ENCODE measurements at places on chromosomes 1 and 21.
A peak's percentile ranks its signal among the peaks of the same experiment; 100 is the strongest.

DNA sequence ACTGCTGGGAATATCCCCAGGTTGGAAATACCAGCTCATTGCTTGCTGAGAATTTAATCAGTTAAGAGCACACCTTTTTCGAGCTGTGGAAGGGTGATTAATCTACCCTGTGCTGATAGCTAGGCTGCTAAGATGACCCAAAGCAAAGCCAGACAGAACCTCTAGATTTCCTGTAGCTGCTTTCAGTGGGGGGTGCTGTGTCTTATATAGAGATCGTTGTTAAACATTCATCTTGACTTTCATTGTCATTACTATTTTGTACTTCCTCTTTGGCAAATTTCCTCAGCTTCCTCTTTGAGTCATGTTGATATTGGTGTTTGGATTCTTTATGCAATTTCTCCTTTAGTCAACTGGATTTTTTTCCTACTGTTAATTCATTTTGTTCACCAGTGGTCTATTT, 155.3 kb downstream of the DISC1 start:
- DNase-seq = no peak

DNA sequence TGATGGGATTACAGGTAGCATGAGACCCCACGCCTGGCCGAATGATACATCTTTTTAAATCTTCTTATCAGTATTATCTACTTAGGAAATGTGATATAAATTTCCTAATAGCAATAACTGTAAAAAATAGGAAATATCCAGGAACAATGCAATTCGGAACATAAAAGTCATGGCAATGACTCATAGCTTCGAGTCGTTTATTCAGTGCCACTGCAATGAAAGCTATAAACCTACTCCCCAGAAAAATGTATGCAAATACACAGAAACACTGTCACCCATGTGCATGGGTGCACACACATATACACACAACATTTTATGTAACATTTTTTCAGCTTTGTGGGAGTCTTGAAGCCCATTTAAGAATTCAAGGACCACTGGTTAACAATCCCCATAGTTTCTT, 194.6 kb downstream of the PATJ start:
- DNase-seq = no peak

DNA sequence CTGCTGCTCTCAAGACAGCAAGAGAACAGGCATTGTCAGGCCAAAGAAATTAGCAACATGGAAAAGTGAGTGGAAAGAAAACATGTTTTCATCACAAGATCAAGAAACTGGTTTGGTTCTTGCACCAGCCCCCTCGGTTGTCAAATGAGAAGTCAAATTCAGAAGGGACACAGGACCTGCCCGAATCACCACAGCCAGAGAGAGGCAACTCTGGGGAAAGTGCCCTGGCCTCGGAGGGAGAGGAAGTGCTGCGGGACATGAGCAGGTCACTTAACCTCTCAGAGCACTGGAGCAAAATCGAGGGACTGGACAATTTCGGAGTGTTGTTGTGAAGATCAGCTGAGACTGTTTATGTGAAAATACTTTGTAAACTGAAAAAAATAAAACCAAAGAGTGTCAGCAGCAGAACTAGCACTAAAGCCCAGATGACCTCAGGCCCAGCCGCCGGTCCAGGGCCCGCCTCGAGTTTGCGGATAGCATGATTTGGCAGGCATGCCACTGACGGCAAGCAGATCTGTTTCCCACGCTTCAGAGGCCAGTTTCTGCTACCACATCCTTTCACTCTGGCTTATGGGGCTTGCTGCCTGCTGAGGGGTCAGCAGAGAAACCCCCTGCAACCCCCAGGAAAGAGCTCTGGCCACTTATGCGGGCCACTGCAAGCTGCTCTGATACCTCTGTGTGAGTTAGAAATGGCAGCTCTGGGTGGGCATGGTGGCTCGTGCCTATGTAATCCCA, 32.1 kb downstream of the CD247 start:
- no peak for DNase-seq

- no peak for DNase-seq
Observed at GRCh38 chr1:113210248-113210647, 137.2 kb downstream of the LRIG2 start.

GRCh38 chr1:39936724-39937491, 18.0 kb upstream of the MFSD2A start:
- DNase-seq = peak; percentile 37

DNA sequence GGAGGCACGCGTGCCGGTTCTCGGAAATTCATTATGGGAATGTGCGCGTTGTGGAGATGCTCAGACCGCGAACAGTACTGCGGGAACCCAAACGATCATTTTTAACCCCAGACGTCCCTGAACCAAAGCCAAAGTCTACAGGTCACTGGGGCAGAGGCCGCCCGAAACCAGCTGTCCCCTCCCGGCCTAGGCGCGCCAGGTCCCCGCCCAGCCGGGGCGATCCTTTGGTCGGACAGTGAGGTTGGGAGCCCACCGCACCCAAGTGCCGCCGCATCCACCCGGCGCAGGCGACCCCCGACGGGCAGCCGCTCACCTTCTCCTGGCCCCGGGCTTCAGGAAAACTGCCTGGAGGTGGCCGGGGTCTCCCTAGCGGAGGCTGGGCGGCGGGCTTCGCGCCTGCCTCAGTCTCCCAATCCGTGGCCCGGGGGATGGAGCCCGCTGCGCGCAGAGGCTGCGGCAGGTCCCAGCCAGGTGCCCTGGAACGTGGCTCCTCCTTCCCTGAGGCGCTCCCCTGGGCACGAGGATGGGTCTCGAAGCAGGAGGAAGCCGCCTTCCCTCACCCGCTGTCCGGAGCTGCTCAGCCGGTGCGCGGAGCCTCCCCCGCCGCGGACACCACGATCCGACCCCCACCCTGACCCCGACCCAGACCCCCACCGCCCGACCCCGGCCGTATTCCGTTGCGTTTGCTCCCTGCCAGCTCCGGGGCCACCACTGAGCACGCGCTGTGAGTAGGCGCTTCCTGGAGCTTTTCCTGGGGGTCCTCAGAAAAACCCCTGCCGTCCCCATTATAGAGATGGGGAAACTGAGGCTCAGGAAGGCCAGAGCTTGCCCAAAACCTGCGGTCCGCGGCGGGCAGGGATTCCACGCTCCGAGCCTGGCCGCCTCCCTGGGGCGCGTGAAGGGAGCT, 8.1 kb upstream of the SLX9 start:
- DNase-seq = no peak

DNA sequence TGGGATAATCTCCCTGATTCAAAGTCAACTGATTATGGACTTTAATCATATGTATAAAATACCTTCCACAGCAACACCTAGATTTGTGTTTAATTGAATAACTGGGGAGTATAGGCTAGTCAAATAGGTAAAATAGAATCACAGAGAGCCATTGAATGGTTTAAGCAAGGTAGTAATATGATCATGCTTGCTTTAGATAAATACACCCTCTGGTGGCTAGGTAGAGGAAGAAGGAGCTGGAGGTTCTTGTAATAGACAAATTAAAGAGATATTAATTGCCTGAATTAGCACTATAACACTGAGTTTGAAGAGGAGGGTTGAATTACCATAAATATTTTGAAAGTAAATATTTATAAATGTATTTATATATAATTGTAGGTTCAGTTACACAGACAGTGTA, 40.3 kb downstream of the DIRAS3 start:
- no peak for DNase-seq

DNA sequence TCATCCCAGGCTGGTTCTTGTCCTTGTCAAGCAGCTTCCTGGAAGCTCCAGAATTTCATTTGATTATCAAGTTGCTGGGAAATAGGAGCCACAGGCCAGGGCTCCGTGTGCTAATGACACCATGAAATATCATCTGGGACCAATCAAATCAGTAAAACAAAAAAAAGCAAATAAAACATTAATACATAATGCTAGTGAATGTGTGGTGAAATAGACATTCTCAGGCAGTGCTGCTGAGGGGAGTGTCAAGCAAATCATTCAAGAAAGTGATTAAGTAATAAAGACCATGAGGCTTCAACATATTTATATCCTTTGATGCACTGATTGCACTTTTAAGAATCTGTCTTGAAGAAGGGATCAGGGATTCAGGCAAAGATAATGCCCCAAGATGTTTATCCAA, 213.7 kb downstream of the MATN1 start:
- DNase-seq = no peak

- DNase-seq = no peak
Observed at GRCh38 chr21:29514652-29515247, 216.0 kb downstream of the BACH1 start.

DNA sequence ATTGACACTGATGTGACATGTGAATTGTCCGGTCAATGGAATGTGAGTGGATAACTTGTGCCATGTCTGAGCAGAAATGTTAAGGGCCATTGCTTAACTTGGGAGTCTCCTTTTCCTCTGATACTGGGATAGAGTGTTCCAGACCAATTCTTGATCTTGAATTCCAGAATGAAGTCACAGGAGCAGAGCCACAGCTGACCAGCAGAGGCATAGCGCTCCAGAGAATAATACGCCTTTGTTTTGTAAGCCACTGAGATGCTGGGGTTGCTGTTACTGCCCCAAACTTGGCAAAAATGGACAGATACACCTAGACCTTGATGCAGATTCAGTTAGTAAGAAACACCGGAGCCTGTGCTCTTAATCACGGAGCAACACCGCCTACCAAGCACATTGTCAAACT, 6.3 kb downstream of the KCNJ6 start:
- DNase-seq = no peak

DNA sequence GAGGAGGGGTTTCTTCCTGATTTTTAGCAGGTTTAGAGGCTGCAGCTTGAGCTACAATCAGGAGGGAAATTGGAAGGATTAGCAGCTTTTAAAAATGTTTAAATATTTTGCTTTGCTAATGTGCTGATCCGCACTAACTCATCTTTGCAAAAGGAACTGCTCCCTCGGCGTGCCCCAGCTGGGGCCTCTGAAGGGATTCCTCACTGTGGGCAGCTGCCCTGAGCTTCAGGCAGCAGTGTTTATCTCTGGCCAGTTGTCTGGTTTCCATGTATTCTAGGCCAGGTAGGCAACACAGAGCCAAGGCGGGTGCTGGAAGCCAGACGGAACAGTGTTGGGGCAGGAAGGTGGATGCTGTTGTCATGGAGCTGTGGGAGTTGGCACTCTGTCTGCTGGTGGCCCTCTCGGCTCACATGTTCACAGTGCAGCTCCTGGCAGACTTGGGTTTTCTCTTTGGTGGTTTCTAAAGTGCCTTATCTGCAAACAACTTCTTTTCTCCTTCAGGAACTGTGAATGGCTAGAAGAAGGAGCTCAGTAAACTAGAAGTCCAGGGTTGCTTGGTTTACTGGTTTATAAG, 18.9 kb downstream of the NECAP2 start:
- DNase-seq = no peak

- DNase-seq = no peak
Observed at GRCh38 chr1:43532716-43533115, 2.0 kb downstream of the PTPRF start.

GRCh38 chr1:178086766-178087165, 7.1 kb upstream of the RASAL2 start:
- DNase-seq = no peak

DNA sequence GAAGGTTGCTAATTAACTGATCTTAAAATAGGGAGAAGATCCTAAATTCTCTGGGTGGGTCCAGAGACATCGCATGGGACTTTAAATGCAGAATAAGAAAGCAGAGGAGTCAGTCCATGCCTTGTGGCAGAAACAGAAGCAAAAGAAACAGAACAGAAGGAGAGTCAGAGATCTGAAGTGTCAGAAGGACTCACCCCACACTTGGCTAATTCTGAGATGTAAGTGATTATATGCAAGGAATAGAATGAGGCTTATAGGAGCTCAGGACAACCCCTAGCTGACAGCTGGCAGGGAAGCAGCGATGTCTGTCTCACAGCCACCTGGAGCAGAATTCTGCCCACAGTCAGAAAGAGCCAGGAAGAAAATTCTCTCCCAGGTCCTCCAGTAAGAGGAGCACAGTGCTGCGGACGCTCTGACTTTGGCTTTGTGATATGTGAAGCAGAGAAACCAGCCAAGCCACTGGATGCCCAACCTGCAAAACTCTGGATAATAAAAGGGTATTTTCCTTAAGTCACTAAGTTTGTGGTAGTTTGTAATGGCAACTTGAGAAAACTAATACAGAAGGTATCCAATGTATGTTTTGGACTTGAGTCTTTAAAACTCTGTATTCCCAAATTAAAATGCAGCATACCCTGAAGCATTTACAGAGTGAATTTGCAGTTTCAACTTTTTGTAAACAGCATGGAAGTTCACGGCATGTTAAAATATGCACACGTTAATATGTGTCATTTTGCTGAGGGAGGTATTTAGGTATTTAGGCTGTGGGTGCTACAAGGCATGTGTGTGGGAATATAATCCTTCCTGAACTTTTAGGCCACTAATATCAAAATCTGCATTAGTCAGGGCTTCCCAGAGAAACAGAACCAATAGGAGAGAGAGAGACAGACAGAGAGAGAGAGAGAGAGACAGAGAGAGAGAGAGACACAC, 388.5 kb downstream of the PCP4 start:
- no peak for DNase-seq

- DNase-seq = no peak
Observed at GRCh38 chr1:163877016-163877415, 555.3 kb downstream of the NUF2 start.

DNA sequence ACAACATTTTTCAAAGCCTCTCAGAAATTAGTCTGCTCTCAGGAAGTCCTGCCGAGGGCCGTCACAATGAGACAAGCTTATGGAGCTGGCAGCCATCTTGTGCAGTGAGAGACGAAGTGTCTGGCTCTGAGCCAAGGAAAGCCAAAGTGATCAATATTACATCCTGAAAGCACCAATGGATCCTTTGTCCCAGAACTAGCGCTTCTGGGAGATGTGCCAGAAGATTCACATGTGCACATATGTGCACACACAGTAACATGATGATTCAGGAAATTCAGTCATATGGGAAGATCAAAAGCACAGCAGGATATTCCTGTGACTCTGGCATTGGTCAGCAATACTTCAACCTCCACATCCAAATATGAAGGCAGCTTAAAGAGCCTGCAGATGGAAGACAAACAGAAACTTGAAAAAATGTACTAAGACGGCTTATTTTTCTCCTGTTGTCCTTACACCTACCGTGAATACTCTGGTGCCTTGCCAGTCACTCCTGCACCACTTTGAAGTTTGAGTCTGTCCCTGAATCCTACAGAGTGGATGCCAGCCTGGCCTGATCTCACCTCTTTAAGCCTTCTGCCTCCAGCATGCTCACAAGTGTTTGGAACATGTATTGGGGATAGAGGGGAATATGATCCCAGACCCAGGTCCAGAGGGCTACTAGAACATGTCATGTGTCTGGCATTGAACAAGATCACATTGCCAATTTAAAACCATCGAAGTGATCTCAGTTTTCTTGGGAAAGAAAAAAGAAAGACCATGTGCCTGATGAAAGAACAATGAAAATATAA, 44.5 kb upstream of the PRRX1 start:
- DNase-seq = no peak

DNA sequence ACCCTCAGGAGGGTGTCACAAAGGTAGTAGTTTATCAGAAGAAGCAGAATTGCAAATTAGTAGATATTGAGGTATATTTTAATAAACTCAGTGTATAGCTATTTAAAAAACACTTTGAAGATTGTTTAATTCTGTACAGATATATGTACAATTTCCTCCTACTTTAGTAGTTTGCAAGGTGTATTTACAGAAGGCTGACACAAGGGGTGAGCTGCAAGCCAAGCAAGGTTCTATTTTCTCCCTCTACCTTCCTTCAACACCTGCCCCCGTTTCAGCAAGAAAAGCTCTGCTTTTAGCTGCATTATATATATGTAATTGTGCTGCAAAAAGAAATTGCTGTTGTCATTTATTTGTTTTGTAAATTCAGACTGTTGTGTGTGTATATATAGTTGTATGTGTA, 674.2 kb upstream of the PKN2 start:
- no peak for DNase-seq
